ENCODE measurements at places on chromosomes 7 and 10. TPM values are rescaled to one million over a fixed set of nuclear protein-coding genes. Genes with fewer than 3 reads are reported as not detected.

Gene ABCB4
- total RNA-seq: 4.6 TPM

Gene RADIL
- 7.8 TPM for total RNA-seq

Gene TFR2
- 6.2 TPM for total RNA-seq

Gene GPR85
- 26.8 TPM for total RNA-seq

Gene CAV2
- total RNA-seq: 38.8 TPM

Gene NRCAM
- total RNA-seq: 171 TPM

Gene H2BK1
- total RNA-seq: not detected
